ENCODE measurements at places on chromosomes 7 and 10. TPM values are rescaled to one million over a fixed set of nuclear protein-coding genes. Genes with fewer than 3 reads are reported as not detected.

DNA sequence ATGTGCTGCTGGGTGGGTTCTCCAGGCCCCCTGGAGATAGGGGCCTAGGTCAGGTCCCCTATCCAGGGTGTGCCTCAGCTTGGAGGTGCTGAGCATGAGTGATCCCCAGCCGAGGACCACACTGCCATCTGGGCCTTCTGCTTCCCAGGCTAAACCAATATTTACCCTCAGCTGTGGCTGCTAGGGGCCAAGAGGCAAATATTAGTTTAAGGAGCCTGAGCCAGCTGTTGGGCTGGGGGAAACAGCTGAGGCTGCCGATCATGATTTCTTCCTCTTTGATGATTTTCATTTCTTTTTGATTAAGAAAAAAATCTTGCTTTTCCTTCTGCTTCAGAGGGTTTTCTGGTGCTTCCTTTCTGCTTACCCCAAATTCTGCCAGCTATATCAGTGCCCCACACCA is 83.4 kb downstream of the NEURL1 start:
- no peak for DNase-seq

Gene GARIN1A
- 0.10 TPM for total RNA-seq

Gene GPR26
- not detected for total RNA-seq

DNA sequence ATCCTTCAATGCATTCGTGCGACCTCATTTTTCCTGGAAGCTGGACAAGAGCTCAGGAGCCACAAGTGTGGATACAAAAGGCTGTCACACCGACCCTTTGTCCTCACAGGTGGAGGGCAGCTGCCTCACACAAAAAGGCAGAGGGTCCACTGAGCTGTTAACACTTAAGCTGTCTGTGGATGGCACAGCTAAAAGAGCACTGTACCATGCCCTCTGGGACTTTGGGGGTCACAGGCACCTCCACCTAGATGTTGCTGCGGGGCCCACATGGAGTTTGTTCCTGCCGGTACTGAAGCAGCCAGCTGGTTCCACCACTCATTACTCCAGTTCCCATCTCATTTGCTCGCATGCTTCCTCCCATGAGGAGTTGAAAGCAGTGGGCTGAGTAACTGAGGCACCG is 57.0 kb downstream of the STRA8 start:
- DNase-seq, result no peak

- DNase-seq, result peak; percentile 81
Observed at GRCh38 chr10:80453842-80454512, at the start of gene TSPAN14. Gene TSPAN14 (plus strand): TSS chr10:80454310. CDS start chr10:80489234, 34,924 bp downstream.

Gene ZKSCAN1
- total RNA-seq, result 50.6 TPM

DNA sequence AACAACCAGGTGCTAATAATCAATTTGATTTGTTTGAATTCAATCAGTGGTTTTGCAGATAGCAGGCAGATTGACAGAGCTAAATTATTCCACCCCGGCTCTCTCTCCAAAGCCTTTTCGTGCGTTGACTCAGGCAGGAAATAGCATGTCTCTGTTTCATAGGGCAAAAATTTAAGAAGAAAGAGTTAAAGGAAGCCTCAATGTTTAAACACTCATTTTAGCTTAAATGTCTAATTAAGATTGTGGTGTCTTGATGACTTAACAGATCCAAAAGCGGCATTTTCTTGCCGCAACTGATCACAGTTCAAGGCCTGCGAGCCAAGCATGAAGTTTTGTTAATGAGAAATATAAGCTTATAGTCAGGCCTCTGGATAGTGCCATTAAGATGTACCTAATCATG is 1051.1 kb upstream of the AUTS2 start:
- DNase-seq, result no peak

Gene NME8
- not detected for total RNA-seq

DNA sequence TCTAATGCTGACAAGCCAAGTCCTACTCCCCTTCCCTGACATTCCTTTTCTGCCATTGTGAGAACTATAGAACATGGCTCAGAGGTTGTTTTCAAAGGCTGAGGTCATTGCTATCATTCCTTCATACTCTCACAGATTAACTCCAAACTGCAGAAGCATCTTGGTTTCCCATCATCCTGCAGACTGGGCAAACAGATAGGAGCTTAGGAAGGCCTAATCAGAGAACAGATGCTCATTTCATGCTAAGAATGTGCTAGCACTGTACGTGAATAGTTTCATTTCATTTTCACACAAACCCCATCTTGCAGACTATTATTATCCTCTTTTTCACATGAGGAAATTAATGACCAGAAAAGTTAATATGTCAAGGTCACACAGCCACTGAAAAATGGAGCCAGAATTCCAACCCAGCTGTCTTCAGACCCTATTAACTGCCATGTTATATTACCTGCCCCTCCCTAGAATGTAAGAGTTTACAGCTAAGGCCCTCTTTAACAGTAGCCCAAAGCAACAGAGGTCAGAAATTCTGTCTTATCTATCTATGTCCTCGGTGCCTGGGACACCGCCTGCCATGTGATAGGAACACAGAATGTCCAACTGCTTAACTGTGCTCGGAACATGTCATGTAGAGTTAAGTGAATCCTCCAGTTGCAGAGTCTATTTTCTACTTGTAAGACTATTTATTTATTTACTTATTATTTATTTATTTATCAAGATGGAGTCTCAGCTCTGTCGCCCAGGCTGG is 2.9 kb upstream of the LCOR start:
- no peak for DNase-seq

GRCh38 chr10:62189131-62189530 is 79.5 kb downstream of the RTKN2 start:
- no peak for DNase-seq

Gene STYXL1
- total RNA-seq, result 37.8 TPM

DNA sequence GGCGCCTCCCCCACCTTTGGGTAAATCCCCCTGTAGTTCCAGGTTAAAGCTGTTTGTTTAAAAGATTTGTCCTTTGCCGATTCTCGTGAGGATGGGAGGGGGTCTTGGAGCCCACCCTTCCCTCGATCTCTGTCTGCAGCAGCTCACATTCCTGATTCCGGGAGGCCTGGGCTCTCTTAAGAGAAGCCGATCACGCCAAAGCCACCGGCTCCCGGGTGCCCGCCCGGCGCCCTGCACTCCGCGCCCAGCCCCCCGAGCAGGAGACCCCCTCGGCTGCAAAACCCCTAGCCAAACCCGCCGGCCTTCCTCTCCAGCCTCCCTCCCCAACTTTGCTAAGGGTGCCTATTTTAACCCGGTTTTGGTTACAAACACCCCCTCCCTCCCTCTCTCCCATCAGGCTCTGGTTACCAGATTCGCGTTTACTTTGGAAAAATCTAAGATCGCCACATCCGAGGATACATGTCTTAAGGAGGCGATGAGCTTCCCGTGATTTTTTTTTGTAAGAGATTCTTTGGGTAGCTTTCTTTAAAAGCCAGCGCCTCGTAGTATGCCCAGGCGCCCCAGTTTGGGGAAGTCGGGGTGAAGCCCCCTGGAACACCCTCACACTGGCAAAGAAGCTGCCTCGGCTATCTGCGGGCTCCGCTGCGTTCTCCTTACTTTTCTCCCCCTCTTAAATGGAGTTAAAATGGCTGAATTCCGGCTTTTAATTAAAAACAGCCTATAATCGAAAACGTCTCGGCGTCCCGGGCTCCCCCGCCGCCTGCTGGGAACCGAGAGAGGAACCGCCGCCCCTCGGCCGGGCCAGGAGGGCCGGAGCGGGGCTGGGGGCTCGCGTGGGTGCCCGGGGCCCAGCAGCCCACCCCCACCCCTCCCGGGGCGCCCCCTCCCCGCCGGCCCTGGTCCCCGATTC is 983 bp downstream of the TNRC18 start:
- no peak for DNase-seq

- DNase-seq, result no peak
Observed at GRCh38 chr10:36441557-36441956, 683.8 kb upstream of the ANKRD30A start.

GRCh38 chr10:73576890-73577591 is 14.1 kb downstream of the USP54 start:
- DNase-seq, result no peak

DNA sequence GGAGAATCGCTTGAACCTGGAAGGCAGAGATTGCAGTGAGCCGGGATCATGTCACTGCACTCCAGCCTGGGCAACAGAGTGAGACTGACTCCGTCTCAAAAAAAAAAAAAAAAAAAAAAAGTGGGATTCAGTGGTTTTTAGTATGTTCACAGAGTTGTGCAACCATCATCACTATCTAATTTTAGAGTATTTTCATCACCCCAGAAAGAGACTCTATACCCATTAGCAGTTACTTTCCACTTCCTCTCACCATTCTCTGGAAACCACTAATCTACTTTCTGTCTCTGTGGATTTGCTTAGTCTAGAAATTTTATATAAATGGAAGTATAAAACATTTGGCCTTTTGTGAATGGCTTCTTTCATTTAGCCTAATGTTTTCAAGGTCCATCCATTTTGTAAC is 113.4 kb downstream of the ST7 start:
- no peak for DNase-seq

Gene CALML3
- not detected for total RNA-seq

- no peak for DNase-seq
Observed at GRCh38 chr10:114859222-114859621, 37.6 kb downstream of the FHIP2A start.

GRCh38 chr10:10128387-10128786 is 889.3 kb upstream of the CELF2 start:
- no peak for DNase-seq

- no peak for DNase-seq
Observed at GRCh38 chr10:93968540-93968945, 25.2 kb upstream of the PLCE1 start.

- DNase-seq, result no peak
Observed at GRCh38 chr10:5040781-5041470, 37.3 kb upstream of the AKR1C2 start.

DNA sequence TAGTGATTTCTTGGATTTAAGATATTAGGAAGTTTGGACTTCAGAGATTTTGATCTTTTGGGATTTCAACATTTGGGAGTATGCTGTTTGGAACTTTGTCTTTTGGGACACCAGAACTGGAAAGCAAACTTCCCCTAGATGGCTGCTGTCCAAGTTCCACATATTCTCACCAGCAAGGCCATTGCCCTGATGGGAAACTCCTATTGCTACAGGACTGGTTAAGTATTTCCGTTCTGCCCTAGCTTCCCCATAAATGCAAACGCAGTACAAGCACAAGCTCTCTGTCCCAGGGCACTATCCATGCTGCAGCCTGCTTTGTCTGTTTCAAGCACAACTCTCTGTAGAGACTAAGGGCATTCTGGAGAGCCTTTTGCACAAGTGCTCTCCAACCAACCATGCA is 79.3 kb upstream of the SLC25A13 start:
- DNase-seq, result no peak

GRCh38 chr10:14588084-14588937 is 186.4 kb downstream of the FAM107B start:
- peak; percentile 82 for DNase-seq

GRCh38 chr10:71812016-71812912 is 38.8 kb downstream of the PSAP start:
- DNase-seq, result peak; percentile 83

DNA sequence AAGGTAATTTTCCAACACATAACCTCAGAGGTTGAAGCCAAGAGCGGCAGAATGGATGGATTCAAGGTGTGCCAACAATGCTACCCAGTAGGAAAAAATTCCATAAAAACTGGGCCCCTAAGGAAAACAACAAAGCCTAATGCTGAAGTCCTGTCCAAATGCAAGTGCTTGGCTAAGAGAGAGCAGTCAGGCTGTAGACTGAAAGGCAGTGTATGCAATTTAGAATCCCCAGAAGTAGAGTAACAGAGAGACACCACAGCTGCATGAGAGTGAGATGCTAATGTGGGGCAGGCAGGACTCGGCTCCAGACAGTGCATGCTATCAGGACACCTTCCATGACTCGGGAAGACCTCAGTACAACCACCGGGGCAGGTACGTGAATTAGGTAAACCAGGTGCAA is 124.5 kb downstream of the ZFAND4 start:
- DNase-seq, result no peak

DNA sequence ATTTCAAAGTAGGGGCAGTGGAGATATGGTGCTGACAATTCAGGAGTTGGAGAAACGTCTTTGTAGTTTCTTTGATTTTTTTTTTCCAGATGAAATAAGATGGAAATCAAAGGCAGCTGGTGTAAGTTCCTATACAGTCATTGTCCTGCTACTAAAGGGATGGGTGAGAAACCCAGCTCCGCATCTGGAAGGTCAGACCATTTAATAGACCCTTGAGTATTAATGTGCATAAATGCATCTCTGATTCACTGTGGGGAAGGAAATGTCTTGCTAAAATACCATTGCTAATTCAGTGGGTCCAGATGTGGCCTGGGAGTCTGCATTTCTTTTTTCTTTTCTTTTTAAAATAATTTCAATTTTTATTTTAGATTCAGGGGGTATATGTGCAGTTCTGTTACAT is 15.5 kb downstream of the ABCB4 start:
- no peak for DNase-seq

DNA sequence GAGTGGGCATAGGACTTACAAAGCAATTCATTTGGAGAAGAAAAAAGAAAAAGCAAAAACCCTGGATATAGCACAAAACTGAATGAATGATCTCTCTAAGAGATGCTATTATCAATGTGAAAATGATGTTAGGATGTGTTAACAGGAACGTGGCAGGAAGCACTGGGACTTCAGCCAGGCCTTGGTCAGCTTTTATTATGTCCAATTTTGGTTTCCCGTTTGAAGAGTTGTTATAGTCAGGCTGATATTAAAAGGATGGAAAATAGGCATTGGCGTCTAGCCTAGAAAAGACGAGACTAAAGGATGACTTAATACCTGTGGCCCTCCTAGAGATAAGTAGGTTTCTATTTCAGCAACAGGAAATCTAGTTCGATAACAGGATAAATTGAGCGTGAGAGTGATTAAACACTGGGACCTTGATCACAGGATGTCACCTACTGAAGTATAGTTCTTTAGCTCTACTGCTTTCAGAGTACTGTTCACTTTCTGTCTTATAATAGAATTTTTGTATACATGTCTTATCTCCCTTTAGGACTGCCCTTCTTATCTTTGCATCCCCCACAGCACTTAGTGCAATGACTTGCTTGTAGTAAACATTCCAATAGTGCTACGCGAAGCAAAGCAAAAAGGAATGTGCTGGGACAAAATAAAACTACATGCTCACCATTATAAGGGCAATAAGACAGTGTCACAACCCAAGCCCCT is 99.8 kb upstream of the AGBL3 start:
- no peak for DNase-seq

GRCh38 chr7:16721541-16721940 is 32.0 kb upstream of the TSPAN13 start:
- DNase-seq, result no peak

DNA sequence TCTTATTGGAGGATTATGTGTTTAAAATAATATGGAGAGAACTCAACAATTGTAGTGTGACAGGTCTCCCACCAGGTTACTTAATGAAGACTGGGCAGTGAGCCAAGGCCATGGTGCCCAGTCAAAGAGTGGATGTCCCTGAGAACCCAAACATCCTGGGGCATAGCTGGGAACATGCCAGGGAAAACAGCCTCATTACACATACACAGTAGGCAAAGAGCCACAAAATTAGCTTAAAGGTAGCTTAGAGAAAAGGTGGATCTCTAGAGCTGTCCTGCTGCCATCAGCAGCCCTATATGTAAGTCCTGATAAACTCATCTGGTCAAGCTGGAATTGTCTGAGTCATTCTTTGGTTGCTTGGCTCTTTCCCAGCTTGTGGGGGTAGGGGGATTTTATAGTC is 287.8 kb downstream of the PHF14 start:
- no peak for DNase-seq
